ENCODE measurements at places on chromosomes 6 and 20. TPM values are rescaled to one million over a fixed set of nuclear protein-coding genes. Genes with fewer than 3 reads are reported as not detected.
A peak's percentile ranks its signal among the peaks of the same experiment; 100 is the strongest.

The MAS1 gene
- total RNA-seq = not detected

The PLA2G7 gene
- 10.6 TPM for total RNA-seq

The GUCA1A gene
- not detected for total RNA-seq

The SLC2A10 gene
- total RNA-seq = 51.7 TPM

- DNase-seq = no peak
- H3K36me3 ChIP-seq = no peaks in the 10 kb centered on the region
- no peak overlapping the region for H3K27ac ChIP-seq
- no peaks in the 10 kb centered on the region for H3K27me3 ChIP-seq
These were observed 5.3 kb upstream of the CABLES2 start for GRCh38 chr20:62412194-62413024.

- no peaks in the 10 kb centered on the region for H3K4me1 ChIP-seq
- DNase-seq = no peak
- H3K4me3 ChIP-seq = no peak overlapping the region
- no peaks in the 10 kb centered on the region for H3K27me3 ChIP-seq
- no peak overlapping the region for H3K27ac ChIP-seq
These were observed 1382.4 kb upstream of the ADGRB3 start for GRCh38 chr6:67252663-67253062.

DNA sequence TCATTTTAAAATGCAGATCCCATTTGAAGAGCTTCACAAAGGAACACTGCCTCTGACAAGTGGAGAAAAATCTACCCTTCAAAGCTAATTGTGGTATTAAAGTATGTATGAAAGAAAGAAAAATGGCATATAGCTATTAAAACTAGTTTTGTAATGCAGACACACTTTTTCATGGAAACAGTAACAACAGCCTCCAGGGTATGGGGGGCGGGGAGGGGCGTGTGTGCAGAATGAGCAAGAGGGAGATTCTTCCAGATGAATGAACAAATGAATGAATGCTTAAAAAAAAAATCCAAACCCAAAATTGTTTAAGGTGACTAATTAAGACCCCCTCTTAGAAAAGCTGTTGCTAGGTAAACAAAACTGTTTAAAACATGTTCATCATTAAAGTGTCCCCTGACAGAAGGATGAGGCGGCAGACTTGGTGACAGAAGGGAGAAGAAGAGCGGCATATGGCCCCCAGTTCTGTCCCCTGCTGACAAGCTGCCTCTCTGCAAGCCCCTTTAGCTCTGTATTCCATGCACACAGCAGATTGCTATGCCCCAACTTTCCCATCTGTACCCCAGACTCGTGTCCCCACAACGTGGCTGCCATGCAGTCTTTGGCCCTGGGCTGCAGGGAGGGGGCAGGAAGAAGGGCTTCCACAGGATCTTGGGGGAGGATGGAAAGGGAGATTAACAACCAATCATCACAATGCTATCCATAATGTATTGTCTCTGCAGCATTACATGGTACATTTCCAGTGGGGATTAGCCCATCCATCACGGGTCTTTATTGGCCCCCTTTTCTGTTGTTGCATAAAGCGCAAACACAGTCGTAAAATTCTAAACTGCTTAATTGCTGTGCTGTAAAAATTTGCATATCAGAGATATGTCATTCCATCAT lies 108.4 kb upstream of the OLIG3 start:
- H3K27ac ChIP-seq = no peak overlapping the region
- H3K27me3 ChIP-seq = no peaks in the 10 kb centered on the region
- no peak overlapping the region for H3K4me3 ChIP-seq
- no peaks in the 10 kb centered on the region for H3K36me3 ChIP-seq
- no peaks in the 10 kb centered on the region for H3K4me1 ChIP-seq
- no peak for DNase-seq

GRCh38 chr6:112128208-112128607 lies 40.8 kb downstream of the FAM229B start:
- no peak overlapping the region for H3K27ac ChIP-seq
- H3K4me1 ChIP-seq = no peaks in the 10 kb centered on the region
- H3K27me3 ChIP-seq = no peaks in the 10 kb centered on the region
- H3K36me3 ChIP-seq = no peaks in the 10 kb centered on the region

GRCh38 chr6:15908871-15909270 lies 220.0 kb upstream of the MYLIP start:
- no peak for DNase-seq
- H3K36me3 ChIP-seq = no peaks in the 10 kb centered on the region
- no peaks in the 10 kb centered on the region for H3K4me1 ChIP-seq
- no peak overlapping the region for H3K27ac ChIP-seq
- H3K27me3 ChIP-seq = no peaks in the 10 kb centered on the region

GRCh38 chr20:33234050-33234449 lies 1.7 kb upstream of the BPIFA1 start:
- H3K27ac ChIP-seq = no peak overlapping the region
- no peak for DNase-seq
- H3K36me3 ChIP-seq = no peaks in the 10 kb centered on the region
- peaks cover 5% of the 10 kb centered on the region for H3K4me1 ChIP-seq
- no peaks in the 10 kb centered on the region for H3K27me3 ChIP-seq

- DNase-seq = no peak
- H3K27ac ChIP-seq = no peak overlapping the region
- no peaks in the 10 kb centered on the region for H3K27me3 ChIP-seq
- H3K4me3 ChIP-seq = no peak overlapping the region
- no peaks in the 10 kb centered on the region for H3K36me3 ChIP-seq
These were observed 877.7 kb upstream of the CITED2 start for GRCh38 chr6:140252099-140252498.

DNA sequence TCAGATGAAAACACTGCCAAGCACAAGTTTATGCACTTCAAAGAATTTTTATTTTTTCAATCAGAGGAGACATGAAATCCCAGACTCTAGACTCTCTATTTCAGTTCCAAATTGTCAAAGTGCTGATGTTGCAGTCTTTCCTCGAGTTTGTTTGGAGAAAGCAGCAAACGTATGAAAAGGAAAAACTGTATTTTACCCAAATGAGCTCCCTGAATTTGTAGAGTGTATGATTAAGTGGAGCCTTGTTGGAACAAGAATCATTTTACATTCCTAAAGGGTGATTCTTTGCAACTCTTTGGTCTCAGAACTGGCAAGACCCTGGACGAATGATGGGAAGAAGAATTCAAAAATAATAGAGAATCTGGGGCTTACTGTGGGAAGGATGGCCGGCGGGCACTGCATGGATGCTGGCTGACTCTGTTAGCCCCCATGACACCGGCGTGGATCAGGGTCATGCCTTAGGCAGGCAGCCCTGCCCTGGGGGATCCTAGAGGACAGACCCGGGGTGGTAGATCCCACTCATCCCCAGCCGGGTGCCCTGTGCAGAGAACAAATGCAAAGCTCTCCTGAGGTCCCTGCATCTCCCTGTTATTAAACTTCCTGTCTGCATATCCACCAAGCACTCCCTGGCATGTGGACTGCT lies 207.4 kb downstream of the FNDC1 start:
- H3K27ac ChIP-seq = no peak overlapping the region
- peaks cover 15% of the 10 kb centered on the region for H3K4me1 ChIP-seq
- H3K4me3 ChIP-seq = no peak overlapping the region
- no peak for DNase-seq
- H3K27me3 ChIP-seq = no peaks in the 10 kb centered on the region

DNA sequence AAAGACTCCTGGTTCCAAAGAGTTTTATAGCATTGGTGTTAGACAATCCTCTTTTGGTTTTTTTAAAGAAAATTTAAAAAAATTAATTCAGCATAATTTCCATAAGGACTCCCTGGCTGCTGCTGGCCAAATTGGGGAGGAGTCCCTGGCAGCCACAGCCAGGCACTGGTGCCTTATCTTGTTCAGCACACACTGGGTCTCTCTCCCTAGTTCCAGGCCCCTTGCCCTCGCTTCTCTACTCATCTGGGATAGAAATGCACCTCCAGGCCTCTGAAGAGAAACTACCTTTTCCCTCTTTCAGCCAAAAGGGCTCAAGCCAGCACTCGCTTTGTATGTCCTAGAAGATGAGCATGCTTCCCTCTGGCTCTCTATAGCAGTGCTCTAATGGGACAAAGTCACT lies 13.4 kb upstream of the MAPK13 start:
- no peak for DNase-seq
- no peak overlapping the region for H3K27ac ChIP-seq
- H3K27me3 ChIP-seq = no peaks in the 10 kb centered on the region
- H3K4me1 ChIP-seq = peaks cover 5% of the 10 kb centered on the region
- H3K36me3 ChIP-seq = no peaks in the 10 kb centered on the region

DNA sequence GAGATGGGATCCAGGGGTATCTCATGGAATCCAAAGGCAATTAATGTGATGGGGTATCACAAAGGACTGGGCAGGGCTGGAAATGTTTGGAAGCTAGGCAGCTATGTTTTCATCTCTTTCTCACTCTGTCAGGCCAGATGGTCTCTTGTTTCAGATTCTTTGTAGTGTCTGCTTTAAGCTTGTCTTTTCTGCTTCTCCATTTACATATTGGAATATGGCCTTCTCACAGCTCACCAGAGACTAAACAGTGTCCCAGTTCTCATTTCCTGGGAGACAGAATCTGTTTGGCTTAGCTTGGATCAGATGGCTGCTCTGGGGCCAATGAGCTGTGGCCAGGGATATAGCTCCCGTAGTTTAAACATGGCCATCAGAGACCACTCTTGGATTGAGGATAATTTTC lies 78.9 kb downstream of the SLC35F1 start:
- no peaks in the 10 kb centered on the region for H3K27me3 ChIP-seq
- no peak for DNase-seq
- H3K4me3 ChIP-seq = no peak overlapping the region
- no peaks in the 10 kb centered on the region for H3K36me3 ChIP-seq

DNA sequence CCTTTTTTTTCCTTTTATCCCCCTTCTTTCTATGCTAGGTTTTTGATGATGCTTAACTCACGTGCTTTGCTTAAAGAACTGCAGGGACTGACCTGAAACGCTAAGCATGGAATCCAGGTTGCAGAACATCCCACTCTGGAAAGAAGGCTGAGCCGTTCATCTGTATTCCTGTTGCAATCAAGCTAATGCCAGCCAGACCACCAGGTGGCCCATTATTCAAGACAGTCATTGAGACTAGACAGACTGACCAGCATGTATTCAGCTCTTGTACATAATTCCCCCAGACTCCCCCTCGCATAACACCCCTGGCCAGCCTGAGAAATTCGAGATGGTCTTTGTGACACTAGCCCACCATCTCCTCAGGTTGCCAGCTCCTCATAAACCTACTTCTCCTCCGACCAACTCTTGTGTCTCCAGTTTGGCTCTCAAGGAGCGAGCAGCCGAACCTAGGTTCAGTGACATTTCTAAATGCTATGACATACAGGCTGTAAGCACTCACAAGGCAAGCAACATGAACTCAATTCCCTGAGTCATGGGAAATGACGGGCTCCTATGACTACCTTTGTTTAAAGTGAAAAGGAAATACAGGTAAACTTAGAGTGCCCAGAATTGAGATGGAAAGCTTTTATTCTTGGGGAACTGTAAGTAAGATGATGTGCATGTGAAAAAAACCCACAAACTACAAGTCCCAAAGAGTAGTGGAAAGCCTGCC lies 309.3 kb upstream of the CDYL start:
- no peak for DNase-seq
- H3K4me1 ChIP-seq = peaks cover 12% of the 10 kb centered on the region
- no peak overlapping the region for H3K4me3 ChIP-seq
- peak overlapping the region; percentile 54 for H3K27ac ChIP-seq
- H3K27me3 ChIP-seq = no peaks in the 10 kb centered on the region

DNA sequence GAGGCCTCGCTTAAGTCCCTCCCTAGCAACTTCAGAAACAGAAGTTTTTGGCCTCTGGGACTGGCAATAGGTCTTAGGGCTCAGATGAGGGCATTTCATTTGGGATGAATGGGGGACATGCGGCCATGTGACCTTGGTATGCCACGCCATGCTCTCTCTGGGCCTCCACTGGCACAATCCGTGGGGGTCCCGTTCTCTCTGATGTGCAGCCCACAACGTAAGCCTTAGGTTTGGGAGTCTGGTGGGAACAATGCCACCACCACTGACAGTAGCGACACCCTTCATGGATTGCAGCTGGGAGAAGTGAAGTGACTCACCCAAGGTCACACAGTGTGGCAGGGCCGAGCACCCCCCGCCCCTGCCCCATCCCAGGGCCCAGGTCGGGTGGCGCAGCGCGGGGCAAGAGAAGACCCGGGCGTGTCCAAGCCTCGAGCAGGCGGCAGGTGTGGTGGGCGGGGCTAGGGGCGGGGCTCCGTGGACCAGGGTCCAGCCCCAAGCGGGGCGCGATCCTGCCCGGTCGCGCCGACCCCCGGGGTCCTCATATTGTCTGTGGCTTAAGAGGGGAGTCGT lies 864 bp upstream of the CEBPB start:
- H3K27ac ChIP-seq = peak overlapping the region; percentile 99
- no peak overlapping the region for H3K4me3 ChIP-seq
- DNase-seq = peak; percentile 50
- H3K4me1 ChIP-seq = peaks cover 30% of the 10 kb centered on the region
- H3K27me3 ChIP-seq = no peaks in the 10 kb centered on the region
- H3K36me3 ChIP-seq = peaks cover 13% of the 10 kb centered on the region

- H3K4me1 ChIP-seq = peaks cover 32% of the 10 kb centered on the region
- H3K27me3 ChIP-seq = no peaks in the 10 kb centered on the region
- no peak overlapping the region for H3K4me3 ChIP-seq
- H3K36me3 ChIP-seq = no peaks in the 10 kb centered on the region
- H3K27ac ChIP-seq = no peak overlapping the region
- no peak for DNase-seq
These were observed 73.3 kb downstream of the AKAP12 start for GRCh38 chr6:151313066-151313491.

DNA sequence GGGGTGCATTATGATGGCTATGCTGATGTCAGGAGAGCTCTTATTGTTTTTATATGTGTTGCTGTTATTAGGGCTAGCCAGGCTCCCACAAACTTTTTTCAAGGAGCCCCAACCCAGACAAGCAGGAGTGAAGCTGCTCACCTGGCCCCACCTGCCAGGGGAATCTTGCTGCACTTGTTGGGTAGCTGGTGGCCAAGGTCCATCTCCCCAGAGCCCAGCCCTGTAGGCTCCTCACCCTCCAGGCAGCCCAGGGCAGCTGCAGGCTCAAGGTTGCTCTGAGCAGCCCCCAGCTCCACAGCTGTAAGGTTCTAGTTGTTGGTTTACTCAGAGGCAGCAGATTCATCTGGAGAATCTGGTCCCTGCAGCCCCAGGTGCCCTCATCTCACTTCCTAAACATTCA lies 46.8 kb upstream of the SIRPA start:
- H3K27me3 ChIP-seq = no peaks in the 10 kb centered on the region
- H3K36me3 ChIP-seq = no peaks in the 10 kb centered on the region
- no peak overlapping the region for H3K4me3 ChIP-seq
- no peak overlapping the region for H3K27ac ChIP-seq
- DNase-seq = no peak

DNA sequence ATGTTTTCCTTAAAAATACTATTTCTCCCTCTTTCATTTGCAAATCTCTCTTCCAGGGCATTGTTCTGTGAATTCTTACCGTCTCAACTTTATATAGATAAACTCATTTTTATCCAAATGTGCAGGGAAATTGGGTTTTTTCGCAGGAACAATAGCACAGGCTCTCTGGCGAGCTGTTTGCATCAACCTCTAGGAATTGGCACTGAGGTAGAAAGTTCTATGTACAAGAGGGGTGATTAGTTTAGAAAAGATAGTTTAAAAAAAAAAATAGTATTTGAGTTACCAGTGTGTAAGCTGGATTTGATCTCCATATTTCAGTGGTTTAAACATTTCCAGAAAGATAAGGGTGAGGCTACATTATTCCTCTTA lies 129.7 kb upstream of the BTN3A2 start:
- no peaks in the 10 kb centered on the region for H3K36me3 ChIP-seq
- no peak for DNase-seq

- no peaks in the 10 kb centered on the region for H3K27me3 ChIP-seq
- H3K36me3 ChIP-seq = no peaks in the 10 kb centered on the region
- H3K4me3 ChIP-seq = no peak overlapping the region
- H3K4me1 ChIP-seq = no peaks in the 10 kb centered on the region
These were observed 71.3 kb upstream of the EYA2 start for GRCh38 chr20:46823271-46823751.

Measured in thyroid gland (tissue), 4 donors.